NCI-H1092 treated with DMSO at 0.1 percent for 48 hours (cell line): ENCODE measurements at places on chromosomes 11 and 22.
A peak's percentile ranks its signal among the peaks of the same experiment; 100 is the strongest.

DNA sequence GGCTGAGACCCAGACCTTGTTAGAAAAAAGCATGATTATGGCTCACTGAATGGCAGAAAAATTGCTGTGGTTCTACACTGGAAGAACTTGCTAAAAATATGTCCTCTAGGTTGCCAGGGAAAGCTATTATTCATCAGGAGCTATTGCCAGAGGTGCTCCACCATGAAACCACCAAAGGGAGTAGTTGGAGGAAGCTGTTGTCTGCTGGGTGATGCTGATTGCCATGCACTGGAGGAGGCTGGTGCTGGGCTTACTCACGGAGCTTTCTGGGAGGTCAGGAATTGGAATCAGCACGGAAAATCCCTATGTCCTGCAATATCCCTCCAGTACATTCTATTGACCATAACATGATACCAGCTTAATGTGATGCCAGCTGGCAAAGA lies 199.6 kb upstream of the ZBED5 start:
- DNase-seq, result no peak

DNA sequence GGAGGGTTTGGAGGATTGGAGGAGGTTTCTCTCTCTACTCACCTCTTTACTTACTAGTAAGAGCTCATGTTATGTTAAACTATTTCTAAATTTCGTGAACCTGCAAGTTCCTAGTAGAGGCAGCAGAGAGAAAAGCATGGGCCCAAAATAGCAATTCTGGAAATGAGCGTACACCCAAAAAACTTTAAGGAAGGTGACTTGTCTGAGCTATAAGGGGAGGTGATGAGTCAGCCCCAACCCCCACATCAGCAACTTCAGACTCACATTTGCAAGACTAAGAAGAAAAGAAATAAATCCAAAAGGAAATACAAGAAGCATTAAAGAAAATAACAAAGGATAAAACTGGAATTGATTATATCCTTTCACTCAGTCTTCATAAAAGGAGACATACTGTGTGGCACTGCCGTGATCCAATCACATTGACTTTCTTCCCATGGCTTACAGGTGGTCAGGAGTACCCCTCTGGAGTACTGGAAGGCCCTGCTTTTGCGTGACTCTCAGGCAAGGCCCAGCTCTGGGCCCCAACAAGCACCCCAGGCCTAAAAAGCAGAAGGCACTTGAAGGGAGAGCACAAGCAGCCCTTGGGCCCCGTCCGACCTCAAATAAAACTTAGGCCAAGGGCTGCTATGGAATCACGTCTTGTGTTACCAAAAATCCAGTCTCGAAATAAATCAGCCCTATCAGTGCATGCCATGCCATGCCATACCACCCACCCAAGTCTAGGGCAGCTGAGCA lies 14.3 kb downstream of the PACSIN2 start:
- DNase-seq, result no peak

DNA sequence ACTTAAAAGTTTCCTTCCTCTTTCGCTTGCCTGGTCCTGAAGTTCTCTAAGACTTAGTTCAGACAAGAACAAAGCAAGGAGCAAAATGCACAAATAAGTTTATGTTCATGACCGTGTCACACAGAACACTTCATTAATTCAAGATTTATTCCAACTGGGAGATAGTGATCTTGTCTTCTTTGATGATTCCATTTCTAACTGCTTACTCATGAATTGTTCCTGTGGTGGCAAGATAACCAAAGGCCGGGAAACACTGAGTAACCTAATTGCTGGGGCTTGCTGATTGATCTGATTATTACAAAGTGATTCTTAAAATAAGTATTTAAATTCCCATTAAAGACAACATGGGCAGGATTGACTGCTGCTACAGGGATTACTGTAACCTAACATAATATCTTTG lies 1462.9 kb upstream of the RAG2 start:
- no peak for DNase-seq

- DNase-seq, result peak; percentile 64
Observed at GRCh38 chr11:73393479-73394415, 17.5 kb downstream of the RELT start.

GRCh38 chr11:57205041-57205641 lies 23.4 kb downstream of the LRRC55 start:
- DNase-seq, result no peak

- no peak for DNase-seq
Observed at GRCh38 chr22:24120044-24120443, 61.2 kb upstream of the SUSD2 start.

GRCh38 chr11:122727101-122727929 lies 71.8 kb downstream of the UBASH3B start:
- DNase-seq, result no peak

- DNase-seq, result no peak
Observed at GRCh38 chr11:77140231-77140851, 12.3 kb downstream of the MYO7A start.

GRCh38 chr11:82703796-82704195 lies 29.9 kb downstream of the FAM181B start:
- DNase-seq, result no peak

DNA sequence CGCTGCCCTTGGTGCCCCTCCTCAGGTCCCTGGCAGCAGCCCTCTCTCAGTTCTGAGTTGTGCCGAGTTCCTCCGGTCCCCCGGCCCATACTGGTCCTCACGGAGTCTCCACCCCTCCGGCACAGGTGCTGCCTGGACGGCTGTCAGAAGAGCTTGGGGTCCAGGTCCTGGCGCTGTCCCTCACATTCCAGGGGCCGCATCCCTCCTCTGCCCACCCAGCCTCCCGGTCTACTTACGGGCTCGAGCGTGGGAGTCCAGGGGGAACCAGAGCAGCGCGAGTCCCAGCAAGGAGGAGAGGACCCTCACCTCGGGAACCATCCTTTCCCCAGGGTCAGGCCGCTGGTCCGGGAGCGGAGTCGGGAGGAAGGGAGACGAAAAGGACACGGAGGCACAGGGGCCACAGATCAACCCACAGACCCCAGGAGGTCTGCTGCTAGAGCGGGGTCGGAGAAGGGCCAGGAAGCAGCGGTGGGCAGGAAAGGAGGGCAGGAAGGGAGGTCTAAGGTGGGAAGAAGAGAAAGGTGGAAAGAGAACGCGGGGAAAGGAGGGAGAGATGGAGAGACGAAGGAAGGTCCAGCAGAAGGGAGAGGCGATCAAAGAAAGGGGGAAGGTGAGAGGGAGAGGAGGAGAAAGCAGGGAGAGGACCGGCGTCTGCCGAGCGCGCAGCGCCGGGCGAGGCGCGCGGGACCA lies 510 bp downstream of the CHRDL2 start:
- no peak for DNase-seq

DNA sequence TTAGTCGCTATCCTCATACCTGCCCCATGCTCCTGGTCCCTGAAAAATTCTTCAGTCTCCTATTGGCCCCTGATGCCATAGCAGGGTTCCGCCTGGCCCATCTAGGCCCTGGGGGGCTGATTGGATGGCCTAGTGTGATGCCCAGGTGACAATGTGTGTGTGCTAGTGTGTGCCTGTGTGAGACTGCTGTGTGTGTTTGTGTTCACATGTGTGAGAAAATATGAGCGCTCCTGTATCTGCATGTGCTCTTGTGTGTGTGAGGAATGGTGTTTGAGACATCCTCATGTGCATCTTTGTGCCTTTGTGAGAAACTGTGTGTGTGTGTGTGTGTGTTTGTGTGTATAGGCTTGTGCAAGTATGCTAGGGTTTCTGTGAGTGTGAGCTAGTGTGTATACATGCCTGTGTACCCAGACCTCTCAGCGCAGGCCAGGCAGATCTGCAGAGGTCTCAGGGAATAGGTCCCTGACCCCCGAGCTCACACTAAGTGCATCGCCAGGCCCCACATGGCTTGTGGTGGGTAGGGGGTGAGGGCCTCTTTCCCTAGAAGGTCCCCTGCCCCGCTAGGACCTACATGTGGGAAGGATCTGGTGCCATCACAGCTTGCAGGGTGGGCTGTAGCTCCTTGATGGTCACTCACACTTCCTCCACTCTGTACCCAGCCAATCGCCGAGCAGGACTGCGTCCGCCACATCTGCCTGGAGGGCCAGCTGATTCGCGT lies 64.6 kb downstream of the OTOG start:
- DNase-seq, result no peak

- no peak for DNase-seq
Observed at GRCh38 chr11:25602149-25602548, 729.8 kb upstream of the ANO3 start.

- DNase-seq, result no peak
Observed at GRCh38 chr11:34030382-34030781, 21.1 kb upstream of the CAPRIN1 start.

DNA sequence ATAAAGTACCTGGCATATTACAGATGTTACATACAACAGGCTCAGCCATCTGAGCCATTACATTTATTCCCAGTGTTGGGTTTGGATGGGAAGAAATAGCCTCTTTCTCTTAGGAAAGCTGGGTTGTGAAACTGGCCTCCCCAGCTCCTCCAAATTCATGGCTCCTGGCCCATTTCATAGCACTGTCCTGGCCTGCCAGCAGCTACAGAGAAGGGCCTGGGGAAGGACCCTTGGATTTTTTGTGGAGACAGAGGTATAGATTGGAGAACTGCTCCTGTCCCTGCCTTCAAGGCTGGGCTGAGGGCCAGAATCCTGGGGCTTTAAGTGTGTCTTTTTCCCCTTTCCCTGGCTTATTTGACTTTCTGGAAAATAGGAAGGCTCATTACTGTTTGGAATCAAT lies 18.0 kb downstream of the PKNOX2 start:
- DNase-seq, result no peak

- no peak for DNase-seq
Observed at GRCh38 chr22:45867118-45867905, 109.7 kb downstream of the WNT7B start.

DNA sequence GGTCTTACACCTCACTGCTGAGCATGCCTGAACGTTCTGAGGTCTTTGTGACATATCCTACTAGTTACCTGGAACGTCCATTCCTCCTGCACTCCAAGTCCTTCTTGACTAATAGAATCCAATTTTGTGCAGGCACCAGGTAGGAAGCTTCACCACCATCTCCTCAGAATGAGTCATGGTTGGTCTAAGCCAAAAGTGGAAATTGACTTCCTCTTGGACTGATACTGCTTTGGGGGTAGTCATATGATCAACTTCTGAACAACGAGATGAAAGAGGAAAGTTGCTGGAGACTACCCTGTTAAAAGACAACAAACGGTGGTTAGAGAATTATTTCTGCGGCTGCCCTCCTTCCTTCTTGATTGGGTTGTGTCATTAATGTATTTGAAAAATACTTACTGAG lies 374.2 kb upstream of the LARGE1 start:
- no peak for DNase-seq

- DNase-seq, result no peak
Observed at GRCh38 chr11:72260574-72260973, 16.6 kb upstream of the PHOX2A start.

DNA sequence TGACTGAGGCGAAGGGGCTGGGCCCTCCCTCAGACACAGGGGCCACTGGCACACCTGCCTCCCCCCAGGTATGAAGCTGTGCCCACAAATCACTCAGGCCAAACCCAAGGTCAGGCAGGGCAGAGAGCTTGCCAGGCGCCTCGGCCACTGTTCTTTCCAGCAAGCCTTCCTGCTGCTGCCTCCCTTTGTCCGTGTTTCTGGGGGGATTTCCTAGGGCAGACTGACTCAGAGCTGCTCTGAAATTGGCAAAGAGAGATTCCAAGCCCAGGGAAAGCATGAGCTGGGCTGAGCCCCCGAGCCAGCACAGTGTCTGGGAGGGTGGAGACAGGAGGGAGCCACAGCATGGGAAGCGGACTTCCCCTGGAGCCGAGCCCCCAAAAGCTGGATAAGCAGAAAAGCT lies 33.2 kb downstream of the PPP2R1B start:
- DNase-seq, result no peak

GRCh38 chr11:8767466-8768142 lies 85.0 kb downstream of the RPL27A start:
- no peak for DNase-seq

DNA sequence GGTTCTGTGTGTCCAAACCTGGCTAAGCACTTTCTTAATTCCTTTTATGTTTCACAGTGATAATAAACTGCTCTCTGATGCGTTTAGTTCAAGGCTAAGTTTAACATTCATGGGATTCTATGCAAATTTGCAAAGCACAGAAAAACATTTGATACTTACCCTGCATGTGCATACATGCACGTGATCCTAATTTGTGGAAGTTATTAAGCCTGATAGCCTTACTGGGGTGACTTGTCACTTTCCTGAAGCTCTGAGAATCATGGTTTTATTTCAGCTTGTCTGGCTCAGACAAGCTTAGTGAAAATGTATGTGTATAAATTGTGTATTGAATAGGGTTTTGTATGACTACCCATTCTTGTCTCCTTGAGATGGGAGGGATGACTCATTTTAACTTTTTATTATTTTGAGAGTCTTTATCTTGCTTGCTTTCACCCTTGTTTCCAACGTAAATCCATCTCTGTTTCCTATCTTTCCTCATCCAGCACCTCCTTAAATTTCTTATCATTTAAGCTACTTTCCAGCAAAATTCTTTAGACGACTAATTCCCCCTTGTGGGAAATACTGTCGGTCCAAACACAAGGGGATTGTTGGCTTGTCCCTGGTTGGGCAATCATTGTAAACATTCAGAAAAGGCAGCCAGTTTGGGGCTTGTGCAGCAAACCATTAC lies 167.1 kb downstream of the C11orf91 start:
- DNase-seq, result no peak

DNA sequence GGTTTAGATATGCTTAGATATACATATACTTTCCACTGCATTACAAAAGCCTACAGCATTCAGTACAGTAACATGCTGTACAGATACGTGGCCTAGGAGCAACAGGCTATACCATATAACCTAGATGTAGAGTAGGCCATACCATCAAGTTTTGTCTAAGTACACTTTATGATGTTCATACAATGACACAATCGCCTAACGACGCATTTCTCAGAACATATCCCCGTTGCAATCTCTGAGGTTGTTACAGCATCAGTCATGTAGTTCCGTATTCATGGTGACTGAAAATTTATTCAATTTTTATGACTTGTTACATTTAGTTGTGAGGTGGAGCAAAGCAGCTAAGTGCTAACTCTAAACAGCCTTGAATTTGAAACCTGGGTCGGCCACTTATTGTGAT lies 6.7 kb downstream of the ZBTB44 start:
- no peak for DNase-seq

- no peak for DNase-seq
Observed at GRCh38 chr22:24807284-24807950, 1.4 kb downstream of the SGSM1 start.

DNA sequence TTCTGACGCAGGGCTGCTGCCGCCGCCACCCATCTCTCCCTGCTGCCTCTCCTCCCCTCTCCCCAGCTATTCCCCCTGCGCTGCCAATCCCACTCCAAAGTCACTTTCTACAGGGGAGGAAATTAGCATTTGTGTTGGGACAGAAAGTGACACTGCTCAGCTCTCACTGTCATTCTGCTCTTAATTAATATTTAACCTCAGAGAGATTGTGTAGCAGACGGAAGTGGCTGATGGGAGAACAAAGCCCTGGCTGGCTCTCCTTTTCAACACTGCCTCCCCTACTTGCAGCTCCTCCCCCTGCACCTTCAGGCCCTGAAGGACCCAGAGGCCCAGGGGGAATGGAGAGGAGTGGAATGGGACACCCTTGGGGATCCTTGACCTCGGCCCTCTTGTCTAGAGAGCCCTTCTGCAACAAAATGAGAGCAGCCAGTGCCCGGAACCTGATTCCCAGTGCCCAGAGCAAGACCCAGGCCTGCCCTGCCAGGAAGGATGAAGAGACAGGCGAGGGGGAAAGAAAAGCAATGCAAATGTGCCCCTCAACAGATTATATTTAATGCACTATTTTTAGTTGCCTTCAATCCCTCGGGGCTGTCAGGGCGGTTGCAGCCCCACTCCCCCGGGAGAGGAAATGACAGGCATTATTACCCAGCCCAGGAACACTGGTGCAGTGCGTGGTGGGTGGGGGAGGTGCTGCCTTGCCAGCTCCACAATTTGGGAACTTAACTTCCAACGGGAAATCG lies 14.6 kb upstream of the NRGN start:
- no peak for DNase-seq
